ENCODE measurements at places on chromosomes 3 and 15. TPM values are rescaled to one million over a fixed set of nuclear protein-coding genes. Genes with fewer than 3 reads are reported as not detected.

The SLC28A2 gene
- total RNA-seq = not detected

The ATP13A4 gene
- not detected for total RNA-seq

The ARRDC4 gene
- total RNA-seq = 6.9 TPM

The FBXL22 gene
- total RNA-seq = not detected

The C3orf33 gene
- total RNA-seq = 3.5 TPM

The MAPKBP1 gene
- 10.2 TPM for total RNA-seq

The AADAC gene
- total RNA-seq = not detected

The UBXN7 gene
- 45.2 TPM for total RNA-seq

The SEC22A gene
- total RNA-seq = 24.1 TPM

The SLC2A2 gene
- not detected for total RNA-seq

The CCR3 gene
- not detected for total RNA-seq

DNA sequence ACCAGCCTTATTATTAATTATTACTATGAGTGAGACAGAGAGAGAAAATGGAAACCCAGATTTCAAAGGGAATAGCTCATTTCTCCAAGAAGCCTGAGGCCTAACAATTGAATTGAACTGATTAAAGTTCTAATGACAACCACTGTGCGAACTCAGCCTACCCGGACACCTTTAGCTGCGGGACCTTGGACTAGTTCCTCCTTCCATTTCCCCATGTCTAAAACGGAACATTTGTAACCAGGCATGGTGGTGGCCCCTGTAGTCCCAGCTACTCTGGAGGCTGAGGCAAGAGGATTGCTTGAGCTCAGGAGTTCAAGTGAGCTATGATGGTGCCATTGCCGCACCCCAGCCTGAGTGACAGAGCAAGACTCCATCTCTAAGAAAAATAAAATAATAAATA lies 16.4 kb upstream of the RTP2 start:
- no peaks in the 10 kb centered on the region for H3K36me3 ChIP-seq
- no peaks in the 10 kb centered on the region for H3K27me3 ChIP-seq
- no peak overlapping the region for H3K4me3 ChIP-seq
- no peak for DNase-seq
- H3K27ac ChIP-seq = no peak overlapping the region

DNA sequence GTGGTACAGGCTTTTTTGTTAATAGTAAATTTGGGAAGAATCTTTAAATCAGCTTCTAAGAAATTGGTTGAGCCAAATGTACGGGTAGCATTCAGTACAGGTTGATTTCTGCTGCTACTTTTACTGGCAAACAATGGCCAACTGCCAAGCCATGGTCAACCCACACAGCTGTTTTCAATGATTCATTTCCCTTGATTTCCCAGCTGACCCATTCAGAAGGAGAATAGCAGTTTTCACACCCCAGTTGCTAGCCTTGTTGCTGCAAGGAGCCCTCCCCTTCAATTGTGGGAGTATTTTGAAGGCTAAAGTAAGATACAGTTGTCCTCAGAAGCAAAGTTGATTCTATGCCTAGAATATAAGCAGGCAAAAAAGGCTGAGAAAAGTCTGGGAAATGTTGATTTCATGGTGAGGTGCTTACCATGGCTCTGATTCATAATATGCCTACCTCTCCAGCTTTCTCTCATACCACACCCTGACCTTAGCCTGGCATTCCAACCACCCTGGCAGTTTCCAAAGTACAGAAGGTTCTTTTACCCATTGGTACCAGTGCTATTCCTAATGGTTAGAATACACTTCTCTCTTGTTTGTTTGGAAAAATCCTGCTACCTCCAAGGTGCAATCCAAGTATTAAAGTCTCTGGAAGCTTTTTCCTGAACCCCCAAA lies 320.3 kb upstream of the TGFBR2 start:
- DNase-seq = no peak
- H3K4me3 ChIP-seq = no peak overlapping the region
- no peaks in the 10 kb centered on the region for H3K36me3 ChIP-seq
- peaks cover 12% of the 10 kb centered on the region for H3K4me1 ChIP-seq

DNA sequence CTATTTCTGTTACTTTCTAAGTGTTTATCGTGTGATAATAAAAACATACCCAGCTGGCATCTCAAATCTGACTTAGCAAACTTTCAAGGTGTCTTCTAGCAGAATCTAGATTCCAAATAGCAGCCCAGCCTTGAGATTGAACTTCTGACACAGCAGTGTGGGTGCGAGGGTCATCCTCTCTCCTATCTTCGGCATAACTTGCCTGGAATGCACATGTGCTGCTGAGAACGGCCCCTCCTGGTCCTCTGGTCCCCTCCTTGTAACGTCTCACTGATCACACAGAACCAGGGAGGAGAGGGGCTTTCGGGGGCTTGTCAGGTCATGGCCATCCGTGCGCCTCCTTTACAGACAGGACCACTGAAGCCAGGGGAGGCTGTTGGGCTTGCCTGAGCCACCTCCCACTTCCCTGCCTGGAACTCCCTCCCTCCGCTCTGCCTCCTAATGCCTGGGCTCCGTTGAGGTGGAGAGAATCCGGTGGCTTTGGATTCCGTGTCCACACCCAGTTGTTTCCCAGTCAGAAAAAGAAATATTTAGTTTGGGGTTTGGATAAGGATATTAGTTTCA lies 344.4 kb upstream of the C2CD4B start:
- peak; percentile 28 for DNase-seq
- H3K27ac ChIP-seq = no peak overlapping the region
- H3K4me3 ChIP-seq = no peak overlapping the region
- H3K36me3 ChIP-seq = no peaks in the 10 kb centered on the region

- H3K27me3 ChIP-seq = no peaks in the 10 kb centered on the region
- H3K27ac ChIP-seq = no peak overlapping the region
- no peaks in the 10 kb centered on the region for H3K4me1 ChIP-seq
- DNase-seq = peak; percentile 77
- H3K36me3 ChIP-seq = no peaks in the 10 kb centered on the region
These were observed 11.3 kb upstream of the KNL1 start for GRCh38 chr15:40582726-40583246.

DNA sequence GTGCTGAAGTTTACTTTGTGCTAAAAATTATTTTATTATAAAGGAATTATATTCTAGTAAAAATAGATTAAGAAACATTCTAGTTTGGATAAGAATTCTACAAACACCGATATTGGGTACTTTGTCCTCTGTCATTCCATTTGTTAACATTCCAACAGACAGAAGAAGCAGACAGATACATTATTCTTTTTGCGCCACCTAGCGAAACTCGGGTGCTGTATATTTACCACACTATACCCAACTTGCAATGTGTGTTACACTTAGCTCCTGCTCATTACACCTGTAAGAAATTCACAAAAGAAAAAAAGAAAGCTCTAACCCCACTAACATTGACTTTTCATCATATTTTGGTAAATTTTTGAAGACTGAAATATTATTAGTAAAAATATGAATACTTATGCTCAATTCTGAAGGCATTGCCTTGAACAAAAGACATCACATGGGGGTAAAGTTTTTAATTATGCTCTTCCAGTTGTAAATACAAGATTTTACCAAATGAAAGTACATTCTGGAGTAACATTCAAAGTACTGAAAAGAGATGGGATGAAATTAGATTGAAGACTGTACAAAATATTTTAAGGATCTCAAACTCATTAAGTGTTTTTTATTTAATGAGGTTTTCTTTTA lies 136.5 kb upstream of the MLF1 start:
- no peaks in the 10 kb centered on the region for H3K36me3 ChIP-seq
- no peak overlapping the region for H3K27ac ChIP-seq
- H3K27me3 ChIP-seq = no peaks in the 10 kb centered on the region
- no peak overlapping the region for H3K4me3 ChIP-seq
- no peaks in the 10 kb centered on the region for H3K4me1 ChIP-seq
- DNase-seq = peak; percentile 86

DNA sequence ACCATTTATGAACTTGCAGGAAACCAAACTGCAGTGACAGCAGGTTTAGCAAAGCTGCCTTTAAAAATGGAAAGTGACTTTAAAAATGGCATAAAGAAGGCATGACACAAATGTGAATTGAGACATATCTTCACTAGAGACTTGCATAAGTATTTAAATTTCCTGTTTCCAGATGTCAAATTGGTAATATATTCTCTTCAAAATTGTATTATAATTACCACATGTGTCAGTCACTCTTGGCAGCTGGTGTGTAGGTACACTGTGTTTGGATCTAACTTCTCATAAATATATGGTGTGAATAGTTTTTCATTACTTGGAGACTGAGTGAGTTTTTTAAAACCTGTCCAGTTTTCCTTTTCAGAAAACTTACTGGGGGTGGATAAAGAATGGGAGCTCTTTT lies 636.2 kb upstream of the SGO1 start:
- DNase-seq = no peak
- no peaks in the 10 kb centered on the region for H3K4me1 ChIP-seq
- H3K27ac ChIP-seq = no peak overlapping the region
- no peak overlapping the region for H3K4me3 ChIP-seq
- H3K36me3 ChIP-seq = peaks cover 4% of the 10 kb centered on the region
- no peaks in the 10 kb centered on the region for H3K27me3 ChIP-seq

- H3K27me3 ChIP-seq = no peaks in the 10 kb centered on the region
- no peak overlapping the region for H3K27ac ChIP-seq
- no peaks in the 10 kb centered on the region for H3K4me1 ChIP-seq
- DNase-seq = no peak
These were observed 45.5 kb upstream of the CFAP161 start for GRCh38 chr15:81088470-81089013.

DNA sequence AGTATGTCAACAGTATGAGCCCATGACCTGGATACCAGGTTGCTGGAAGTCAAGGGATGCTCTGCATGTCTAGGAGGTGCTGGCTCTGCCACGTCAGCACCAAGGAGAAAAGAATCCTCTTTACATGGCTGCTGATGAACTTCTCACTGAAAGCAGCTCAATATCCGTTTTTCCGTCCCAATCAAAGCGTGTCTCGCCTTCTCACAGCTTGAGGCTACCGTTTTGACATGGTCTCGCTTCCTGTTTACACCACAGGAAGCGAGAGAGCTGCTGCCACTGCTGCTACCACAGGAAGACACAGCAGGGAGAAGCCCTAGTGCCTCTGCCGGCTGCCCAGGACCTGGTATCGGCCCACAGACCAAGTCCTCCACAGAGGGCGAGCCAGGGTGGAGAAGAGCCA lies 27.3 kb downstream of the STARD5 start:
- no peaks in the 10 kb centered on the region for H3K27me3 ChIP-seq
- no peaks in the 10 kb centered on the region for H3K4me1 ChIP-seq
- no peak overlapping the region for H3K4me3 ChIP-seq
- no peak overlapping the region for H3K27ac ChIP-seq
- no peaks in the 10 kb centered on the region for H3K36me3 ChIP-seq

DNA sequence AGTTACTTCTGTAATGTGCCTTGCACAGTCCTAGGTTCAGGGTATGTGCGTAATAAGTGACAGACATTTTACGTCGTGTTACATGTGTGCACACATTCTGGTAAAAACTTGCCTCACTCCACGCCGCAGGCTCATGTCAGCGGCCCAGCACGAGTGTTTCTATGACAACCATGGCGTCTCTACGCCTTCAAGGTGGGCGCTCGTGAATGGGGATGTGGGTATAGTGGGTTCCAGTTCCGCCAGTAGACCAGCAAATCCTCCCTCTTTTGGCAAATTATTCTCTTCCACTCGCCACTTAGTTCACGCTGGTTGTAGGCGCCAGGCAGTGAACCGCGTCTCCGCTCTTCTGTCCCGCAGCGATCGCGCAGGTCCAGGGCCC lies 40.3 kb downstream of the CHST14 start:
- H3K27ac ChIP-seq = no peak overlapping the region
- H3K4me3 ChIP-seq = peak overlapping the region; percentile 72
- H3K4me1 ChIP-seq = peaks cover 14% of the 10 kb centered on the region
- H3K36me3 ChIP-seq = no peaks in the 10 kb centered on the region

DNA sequence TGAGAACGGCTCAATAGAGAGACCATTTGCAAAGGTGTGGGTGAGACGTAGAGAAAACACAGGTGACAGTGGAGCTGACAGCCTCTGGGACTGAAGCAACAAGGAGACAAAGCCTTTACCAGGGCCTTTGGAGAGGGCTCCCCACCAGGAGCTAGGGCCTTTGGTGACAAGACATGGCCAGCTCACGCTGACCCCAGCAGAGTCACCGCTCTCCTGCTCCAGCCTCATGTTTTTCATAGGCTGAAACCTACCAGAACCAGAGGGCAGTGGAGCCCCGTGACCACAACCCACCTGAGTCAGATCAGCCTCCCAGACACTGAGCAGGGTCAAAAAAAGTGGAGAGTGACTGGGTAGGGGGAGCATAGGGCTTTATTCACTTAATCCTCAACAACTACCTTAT lies 214.7 kb downstream of the SHQ1 start:
- H3K36me3 ChIP-seq = no peaks in the 10 kb centered on the region
- no peak overlapping the region for H3K27ac ChIP-seq
- H3K27me3 ChIP-seq = no peaks in the 10 kb centered on the region
- no peak overlapping the region for H3K4me3 ChIP-seq
- no peaks in the 10 kb centered on the region for H3K4me1 ChIP-seq

DNA sequence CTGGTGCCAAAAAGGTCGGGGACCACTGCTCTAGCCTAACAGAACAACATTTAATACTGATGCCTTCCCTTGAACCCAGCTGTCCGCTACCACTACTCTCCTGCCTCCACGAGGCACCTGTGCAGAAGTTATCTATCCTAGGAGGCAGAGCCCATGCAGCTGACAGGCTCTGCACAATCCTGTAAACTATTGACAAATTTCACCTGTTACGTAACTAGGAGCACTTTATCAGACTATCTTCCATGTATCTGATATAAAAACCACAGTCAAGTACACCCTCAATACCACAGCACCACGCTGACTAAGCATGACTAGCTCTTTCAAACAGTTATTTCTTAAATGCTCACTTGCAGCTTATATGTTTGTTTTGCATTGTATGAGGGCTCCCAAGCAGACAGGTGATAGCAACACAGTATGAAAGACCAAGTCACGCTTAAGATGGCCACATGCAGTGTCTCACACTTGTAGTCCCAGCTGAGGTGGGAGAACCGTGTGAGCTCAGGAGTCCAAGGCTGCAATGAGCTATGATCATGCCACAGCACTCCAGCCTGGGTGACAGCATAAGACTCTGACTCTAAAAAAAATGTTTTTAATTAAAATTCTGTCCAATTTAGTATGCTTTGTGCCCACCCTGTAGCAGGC lies 4.5 kb upstream of the IL17RC start:
- no peak for DNase-seq
- no peaks in the 10 kb centered on the region for H3K36me3 ChIP-seq
- H3K27me3 ChIP-seq = peaks cover 12% of the 10 kb centered on the region

- no peak overlapping the region for H3K27ac ChIP-seq
- no peaks in the 10 kb centered on the region for H3K4me1 ChIP-seq
- no peak for DNase-seq
- H3K4me3 ChIP-seq = no peak overlapping the region
These were observed 205.7 kb downstream of the UACA start for GRCh38 chr15:70557521-70558258.

DNA sequence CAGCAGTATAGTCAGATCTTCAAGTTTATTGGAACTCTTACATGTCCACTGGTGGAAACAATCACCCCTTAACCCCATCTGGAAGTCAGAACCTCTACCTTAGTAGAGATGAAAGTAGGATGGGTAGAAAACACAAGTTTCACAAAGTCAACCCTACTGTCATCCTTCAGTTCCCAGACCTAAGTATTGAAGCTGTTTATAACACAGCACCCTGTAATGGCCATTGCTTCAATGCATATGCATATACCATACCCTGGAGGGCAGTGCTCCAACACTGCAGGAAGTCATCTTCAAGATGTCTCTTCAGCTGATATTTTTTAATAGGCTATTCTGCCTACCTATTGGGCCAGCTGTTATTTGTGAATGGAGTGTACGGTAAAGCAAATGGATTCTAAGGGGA lies 241.3 kb downstream of the UBE2E2 start:
- no peak overlapping the region for H3K4me3 ChIP-seq
- no peaks in the 10 kb centered on the region for H3K27me3 ChIP-seq

Data from GM23338 (cell line).